ENCODE measurements at places on chromosomes 16 and 17.

- no peak for DNase-seq
- H3K36me3 ChIP-seq: no peaks in the 10 kb centered on the region
- no peaks in the 10 kb centered on the region for H3K27me3 ChIP-seq
- H3K4me1 ChIP-seq: no peaks in the 10 kb centered on the region
- H3K27ac ChIP-seq: no peak overlapping the region
Observed at GRCh38 chr17:17527534-17527933, 31.3 kb upstream of the RASD1 start.

DNA sequence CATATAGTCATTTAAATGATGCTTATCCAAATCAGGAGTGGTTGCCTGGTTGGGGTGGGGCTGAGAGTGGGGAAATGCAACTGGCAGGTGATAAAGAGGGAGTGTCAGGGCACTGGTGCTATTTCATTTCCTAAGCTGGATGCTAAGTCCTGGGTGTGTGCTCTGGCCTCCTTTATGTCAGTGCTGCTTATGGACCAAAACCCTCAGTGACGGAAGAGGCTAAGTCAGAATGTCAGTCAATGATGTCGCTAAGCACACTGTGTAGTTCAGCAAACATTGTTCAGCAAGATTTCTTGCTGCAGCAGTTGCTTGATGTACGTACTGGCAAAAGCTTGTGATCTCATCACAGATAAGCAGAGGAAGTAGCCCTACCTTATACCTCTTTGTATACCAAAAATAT is 16.4 kb upstream of the FLCN start:
- H3K4me3 ChIP-seq: no peak overlapping the region
- H3K36me3 ChIP-seq: peaks cover 35% of the 10 kb centered on the region
- H3K27me3 ChIP-seq: no peaks in the 10 kb centered on the region

GRCh38 chr16:30499284-30499683 is 26.7 kb downstream of the ITGAL start:
- peaks cover 40% of the 10 kb centered on the region for H3K36me3 ChIP-seq
- no peak for DNase-seq

DNA sequence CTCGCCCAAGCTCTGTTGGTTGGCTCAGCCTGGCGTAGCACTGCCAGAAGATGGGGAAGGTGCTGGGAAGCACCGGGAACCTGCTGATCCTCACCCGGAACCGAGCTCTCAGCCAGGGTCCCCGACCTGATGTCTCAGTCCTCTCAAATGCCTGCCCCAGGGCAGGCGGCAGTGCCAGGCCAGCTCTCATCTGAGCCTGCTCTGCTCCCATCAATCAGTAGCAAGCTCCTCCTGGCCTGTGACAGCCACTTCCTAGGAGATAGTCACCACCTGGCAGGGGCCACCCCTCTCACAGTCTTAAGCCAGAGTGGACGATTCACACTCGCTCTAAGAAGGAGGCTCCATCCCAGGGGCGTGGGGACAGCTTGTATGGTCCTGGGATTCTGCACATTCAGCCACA is 62.0 kb downstream of the ENGASE start:
- no peak overlapping the region for H3K27ac ChIP-seq
- H3K36me3 ChIP-seq: no peaks in the 10 kb centered on the region
- H3K4me1 ChIP-seq: no peaks in the 10 kb centered on the region
- H3K27me3 ChIP-seq: no peaks in the 10 kb centered on the region
